ENCODE measurements at places on chromosomes 12 and 14. TPM values are rescaled to one million over a fixed set of nuclear protein-coding genes. Genes with fewer than 3 reads are reported as not detected.

Gene DLK1
- total RNA-seq, result not detected

Gene SSTR1
- 0.56 TPM for total RNA-seq

GRCh38 chr14:98341211-98341610, 930.8 kb downstream of the BCL11B start:
- DNase-seq, result no peak

DNA sequence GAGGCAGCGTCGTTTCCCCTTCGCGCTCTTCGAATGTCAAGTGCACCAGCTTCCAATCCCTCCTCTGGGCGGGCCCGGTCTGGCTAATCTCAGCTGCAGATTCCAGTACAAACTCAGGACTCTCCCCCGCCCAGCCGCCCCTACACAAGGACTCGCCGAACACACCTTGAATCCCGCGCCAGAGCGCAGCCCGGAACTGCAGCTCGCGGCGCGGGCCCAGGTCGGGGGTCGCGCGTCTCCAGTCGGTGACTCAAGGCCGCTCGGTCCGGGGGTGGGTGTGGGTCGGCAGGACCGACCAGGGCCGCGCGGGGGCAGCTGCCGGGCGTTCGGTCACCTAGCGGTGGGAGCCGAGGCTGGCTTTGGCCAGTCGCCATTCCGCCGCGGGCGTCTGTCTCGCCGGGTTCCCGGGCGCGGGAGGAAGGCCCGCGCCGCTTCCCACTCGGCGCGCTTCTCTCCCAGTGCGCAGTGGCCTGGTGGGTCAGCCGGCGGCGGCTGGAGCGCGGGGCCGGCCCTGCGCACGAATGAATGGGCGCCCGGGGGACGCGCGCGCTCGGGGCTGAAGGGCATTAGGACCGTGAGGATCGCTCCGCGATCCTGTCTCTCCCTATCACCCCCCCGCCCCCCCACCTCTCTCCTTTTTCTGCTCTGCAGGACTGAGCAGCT, at the start of gene GALNT16:
TSS of gene GALNT16 (plus strand) at position 632 of the 663 bp plus-strand sequence. CDS start 133 bp downstream, outside the sequence.
- DNase-seq, result no peak
